Stomach (tissue), 19 donors: ENCODE measurements at places on chromosomes 16 and 17. TPM values are rescaled to one million over a fixed set of nuclear protein-coding genes. Genes with fewer than 3 reads are reported as not detected.

- no peak for DNase-seq
These were observed 12.4 kb downstream of the PRSS27 start for GRCh38 chr16:2707368-2708289.

DNA sequence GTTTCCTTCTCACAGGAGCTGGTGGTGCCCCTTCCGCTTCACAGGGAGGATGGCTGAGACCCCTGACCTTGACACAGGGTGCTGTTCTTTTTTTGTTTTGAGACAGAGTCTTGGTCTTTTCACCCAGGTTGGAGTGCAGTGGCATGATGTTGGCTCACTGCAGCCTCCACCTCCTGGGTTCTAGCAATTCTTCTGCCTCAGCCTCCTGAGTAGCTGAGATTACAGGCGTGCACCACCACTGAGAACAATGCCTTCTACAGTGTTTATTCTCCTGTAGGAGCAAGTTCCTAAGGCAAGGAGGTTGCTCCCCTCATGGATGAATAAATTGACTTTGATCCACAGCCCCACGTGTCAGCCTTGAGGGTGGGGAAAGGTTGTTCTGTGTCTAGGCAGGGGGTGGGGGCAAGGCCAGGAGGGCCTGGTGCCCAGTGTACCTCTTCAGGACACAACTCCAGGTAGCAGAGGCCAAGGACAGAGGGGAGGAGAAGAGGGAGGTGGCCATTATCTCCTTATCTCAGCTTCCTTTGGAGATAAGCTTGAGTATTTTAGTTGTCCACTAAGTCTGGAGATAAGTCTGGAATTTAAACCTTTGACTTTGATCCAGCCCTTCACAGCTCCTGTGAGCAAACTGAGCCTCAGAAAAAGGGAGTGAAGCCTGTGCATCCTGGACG, 159.4 kb downstream of the SEC14L1 start:
- no peak for DNase-seq

DNA sequence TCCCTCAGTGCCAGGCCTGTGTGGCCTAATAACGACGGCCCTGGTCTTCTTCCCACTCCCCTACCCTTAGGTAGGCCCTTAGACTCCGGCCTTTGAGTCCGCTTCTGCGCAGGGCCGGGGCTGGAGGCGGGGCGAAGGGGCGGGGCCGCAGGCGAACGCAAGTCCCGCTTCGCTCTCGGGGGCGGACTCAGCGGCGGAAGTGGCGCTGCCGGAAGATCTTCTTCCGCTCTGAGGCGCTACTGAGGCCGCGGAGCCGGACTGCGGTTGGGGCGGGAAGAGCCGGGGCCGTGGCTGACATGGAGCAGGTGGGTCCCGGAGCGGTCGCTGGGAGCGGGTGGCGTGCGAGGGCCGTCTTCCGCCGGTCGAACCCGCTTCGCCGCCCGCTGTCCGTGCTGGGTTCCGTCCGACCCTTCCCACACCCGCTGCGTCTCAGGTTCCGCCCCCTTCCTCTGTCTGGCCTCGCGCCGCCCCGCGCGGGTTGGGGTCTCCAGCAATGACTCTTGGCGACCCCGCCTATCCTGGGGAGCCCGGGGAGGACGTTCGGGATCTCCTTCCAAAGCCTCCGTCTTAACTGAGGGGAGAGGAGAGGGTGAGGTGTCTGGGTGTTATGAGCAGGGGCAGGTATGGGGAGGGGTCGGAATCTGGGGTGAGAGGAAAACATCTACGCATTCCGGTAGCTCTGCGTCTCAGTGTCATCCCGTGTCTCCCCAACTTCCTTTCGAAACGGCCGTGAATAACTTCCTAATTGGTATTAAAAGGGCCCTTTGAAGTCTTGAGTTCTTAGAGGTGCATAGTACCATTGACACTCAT, at the start of gene STARD3:
Gene STARD3, plus strand, starts transcription at position 218 of the 810 bp plus-strand sequence. CDS start 16,388 bp downstream, outside the sequence.
- DNase-seq: peak; percentile 98

KIF2B gene
- not detected for total RNA-seq

BPTF gene
- 83.9 TPM for total RNA-seq

DNA sequence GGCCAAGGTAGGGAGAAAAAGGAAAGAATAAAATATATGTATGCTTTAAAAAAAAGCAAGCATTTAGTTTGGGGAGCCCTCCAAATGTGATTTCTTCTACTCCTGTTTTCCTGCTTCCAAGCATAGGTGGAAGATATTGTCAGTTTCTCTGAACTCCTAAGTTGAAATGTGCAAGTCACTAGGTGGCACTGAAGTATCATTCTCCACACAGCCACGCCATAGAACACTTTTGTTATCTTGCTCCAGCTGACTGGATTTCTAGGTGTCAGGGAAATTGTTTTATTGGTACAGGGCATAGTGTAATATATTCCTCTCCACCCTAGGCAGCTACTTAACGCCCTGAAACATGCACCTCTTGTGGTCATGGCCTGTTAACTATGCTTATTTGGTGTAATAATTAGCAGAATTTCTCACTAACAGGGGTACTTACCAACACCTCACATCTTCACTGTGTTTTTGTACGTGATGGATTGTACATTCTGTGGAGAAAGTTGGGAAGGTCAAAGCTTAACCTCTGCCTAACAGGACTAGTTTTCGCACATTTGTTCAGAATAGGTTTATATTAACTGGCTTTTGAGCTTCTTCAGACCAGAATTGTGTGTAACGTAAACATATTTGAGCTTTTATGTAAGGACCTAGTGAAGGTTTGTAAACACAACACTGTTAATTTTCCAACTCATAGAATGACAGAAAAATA, 69.3 kb downstream of the FTO start:
- peak; percentile 91 for DNase-seq

DNA sequence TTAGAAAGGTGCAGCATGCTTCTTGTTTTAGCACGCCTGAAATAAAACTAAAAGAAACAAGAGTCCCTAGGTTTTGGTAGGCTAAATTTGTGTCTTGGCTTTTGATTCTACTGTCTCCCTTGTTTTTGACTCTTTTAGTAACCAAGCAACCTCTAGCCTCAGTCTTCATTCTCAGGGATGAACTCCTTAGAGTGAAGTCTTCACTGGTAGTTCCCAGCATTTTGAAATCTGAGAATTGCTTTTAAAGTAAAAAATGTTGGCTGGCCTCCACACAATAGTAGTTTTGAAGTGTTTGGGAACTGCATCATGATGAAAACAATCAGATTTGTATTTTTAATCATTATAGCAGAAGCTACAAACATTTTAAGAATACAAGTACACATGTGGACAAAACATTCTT, 6.1 kb upstream of the CDR2 start:
- peak; percentile 28 for DNase-seq
